ENCODE measurements at places on chromosomes 5 and 9.

GRCh38 chr5:110054240-110054639 is 364.5 kb downstream of the MAN2A1 start:
- DNase-seq = peak; percentile 5

- DNase-seq = no peak
Observed at GRCh38 chr9:8728910-8729309, 929.3 kb upstream of the DMAC1 start.

DNA sequence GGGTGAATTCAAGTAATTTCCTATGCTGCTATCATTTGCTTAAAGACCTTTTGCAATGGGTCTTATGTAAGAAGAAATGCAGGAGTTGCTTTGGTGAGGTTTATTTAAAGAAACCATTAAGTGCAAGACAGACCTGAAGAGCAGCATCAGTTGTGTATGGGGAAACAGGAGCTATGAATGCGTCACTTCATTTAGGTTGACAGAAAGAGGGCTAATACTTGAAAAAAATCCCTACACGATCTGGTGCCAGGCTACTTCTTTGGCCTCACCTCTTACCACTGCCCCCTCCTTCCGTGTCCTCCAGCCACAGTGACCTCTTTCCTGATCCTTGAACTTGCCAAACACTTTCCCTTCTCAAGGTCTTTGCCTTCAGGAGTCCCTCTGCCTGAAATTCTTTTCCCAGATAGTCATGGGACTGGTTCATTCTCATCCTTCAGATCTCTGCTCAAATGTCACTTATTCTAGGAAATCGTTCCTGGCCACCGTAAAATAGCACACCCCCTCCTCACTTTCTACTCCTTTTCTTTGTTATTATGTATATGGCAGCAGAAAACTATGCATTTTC is 1.4 kb upstream of the JAK2 start:
- no peak for DNase-seq

- no peak for DNase-seq
Observed at GRCh38 chr5:142842994-142843905, 73.1 kb downstream of the ARHGAP26 start.

DNA sequence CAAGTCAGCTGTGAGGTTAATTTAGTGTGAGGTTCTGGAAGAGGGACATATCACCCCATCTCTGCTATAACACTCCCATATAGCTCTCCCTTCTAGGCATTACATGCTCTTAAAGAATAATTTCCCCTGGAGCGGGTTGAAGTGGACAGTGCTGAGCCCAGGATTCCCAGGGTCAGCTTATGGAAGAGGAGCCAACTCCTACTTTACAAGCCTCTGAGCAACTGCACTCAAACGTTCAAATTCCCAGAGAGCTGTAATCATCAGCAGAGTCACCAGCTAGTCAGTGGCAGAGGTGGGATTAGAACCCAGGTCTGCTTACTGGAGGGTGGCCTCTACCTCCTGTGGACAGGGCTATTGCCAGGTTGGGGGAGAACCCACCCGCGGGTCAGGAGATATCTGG is 1.4 kb downstream of the NEURL1B start:
- DNase-seq = no peak

GRCh38 chr5:147619281-147619878 is 109.5 kb upstream of the DPYSL3 start:
- no peak for DNase-seq

- no peak for DNase-seq
Observed at GRCh38 chr9:70222354-70222753, 36.4 kb upstream of the SMC5 start.

GRCh38 chr5:1488882-1489680 is 34.7 kb downstream of the LPCAT1 start:
- DNase-seq = no peak

DNA sequence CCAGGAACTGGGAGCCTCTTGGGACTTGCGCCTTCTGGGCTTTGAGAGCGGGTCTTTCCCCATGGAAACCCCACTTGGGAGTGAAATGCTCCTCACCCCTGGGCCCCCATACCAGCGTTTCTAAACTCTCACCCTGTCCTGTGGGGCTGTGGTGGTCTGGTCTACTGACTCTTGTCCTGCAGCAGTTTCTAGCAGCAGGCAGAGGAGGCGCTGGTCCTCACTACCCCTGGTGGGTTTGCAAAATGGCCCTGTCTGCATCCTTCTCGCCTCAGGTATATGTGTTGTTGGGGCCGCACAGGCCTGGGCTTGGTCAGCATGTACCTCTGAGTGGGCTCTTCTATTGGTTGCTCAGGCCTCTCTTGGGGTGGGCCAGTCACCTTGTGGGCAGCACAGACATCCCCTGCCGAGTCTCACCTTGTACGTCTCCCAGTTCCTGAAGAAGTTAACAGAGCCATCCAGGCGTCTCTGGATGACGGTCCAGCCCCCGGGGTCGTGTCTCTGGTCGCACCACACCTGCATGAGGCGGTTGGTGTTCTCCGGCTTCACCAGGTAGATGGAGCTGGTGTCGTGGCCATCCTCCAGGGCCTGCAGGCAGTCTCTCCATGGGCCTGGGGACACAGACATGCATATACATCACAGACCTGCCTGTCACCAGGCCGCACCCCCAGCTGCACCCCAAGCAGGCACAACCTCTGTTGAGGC is 29.0 kb downstream of the ANGPTL2 start:
- no peak for DNase-seq

DNA sequence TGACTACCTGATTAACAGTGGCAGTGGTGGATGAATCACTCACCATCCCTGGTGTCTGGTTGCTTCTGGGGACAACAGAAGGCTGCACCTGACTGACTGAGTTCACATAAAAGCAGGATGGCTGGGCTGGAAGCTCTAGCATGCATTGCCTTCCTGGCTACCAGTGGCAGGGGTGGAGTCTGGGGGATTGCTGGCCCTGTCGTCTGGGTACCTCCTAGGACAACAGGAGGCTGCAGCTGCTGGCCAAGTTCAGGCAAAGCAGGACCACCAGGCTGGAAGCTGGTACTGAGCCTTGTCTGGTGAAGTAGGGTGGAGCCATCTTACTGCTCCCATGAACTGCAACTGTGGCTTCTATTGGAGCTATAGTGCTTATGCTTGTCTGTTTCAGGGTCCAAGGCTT is 480.8 kb upstream of the CTNND2 start:
- DNase-seq = no peak

- no peak for DNase-seq
Observed at GRCh38 chr9:16092142-16093091, 539.6 kb downstream of the CCDC171 start.

DNA sequence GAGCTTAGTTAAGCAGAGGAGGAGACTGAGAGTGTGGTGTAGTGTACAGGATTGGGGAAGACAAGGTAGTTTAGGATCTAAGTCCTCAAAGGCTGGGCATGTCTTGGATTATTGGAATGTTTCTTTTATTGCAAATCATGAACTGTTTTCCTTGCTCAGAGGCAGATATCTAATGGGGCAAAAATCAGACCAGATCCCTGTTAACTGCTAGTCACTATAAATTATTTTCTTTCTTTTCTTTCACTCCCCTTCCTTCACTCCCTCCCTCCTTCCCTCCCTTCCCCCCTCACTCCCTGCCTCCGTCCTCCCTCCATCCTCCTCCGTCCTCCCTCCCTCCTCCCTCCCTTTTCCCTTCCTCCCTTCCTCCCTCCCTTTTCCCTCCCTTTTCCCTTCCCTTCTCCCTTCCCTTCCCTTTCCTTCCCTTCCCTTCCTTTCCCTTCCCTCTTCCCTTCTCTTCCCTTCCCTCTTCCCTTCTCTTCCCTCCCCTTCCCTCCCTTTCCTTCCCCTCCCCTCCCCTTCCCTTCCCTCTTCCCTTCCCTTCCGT is 117.9 kb downstream of the WDR70 start:
- DNase-seq = no peak

DNA sequence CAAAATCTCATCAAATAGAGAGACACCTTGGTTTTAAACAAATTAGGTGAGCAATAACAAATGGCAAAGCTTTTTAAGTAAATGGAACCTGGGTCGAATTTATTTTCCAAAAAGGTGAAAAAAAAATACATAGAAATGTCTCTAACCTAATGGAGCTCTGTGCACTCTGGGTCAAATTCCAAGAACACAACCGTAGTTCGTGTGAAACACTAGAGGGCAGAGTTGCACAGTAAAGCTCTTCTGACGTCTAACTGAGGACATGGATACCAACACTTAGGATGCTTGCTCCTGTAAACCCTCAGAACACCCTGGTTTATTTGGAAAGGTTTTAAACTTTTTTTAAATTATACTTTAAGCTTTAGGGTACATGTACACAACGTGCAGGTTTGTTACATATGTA is 18.9 kb downstream of the MARCHF11 start:
- DNase-seq = peak; percentile 65
